Naive thymus-derived CD8-positive, alpha-beta T cell (primary cell): ENCODE measurements at places on chromosomes 3 and 15.

GRCh38 chr3:141279077-141279967 lies 47.7 kb downstream of the PXYLP1 start:
- DNase-seq = no peak

DNA sequence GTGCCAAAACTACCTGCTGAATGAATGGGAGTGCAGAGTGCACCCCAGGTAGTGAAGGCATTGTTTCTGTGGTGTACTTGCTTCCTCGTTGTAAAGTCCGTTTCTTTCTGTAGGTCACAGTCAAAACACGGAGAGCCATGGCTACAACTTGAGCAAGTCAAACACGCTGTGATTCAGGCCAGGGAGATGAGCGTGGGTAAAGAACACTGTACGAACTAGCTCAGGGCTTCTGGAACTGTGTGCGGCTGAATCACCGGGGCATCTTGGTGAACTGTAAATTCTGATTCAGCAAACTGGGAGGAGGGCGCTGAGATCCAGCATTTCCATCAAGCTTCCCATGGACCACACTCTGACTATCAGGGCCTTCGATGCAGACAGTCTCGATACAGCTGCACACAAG lies 5.0 kb upstream of the TNK2 start:
- DNase-seq = no peak

DNA sequence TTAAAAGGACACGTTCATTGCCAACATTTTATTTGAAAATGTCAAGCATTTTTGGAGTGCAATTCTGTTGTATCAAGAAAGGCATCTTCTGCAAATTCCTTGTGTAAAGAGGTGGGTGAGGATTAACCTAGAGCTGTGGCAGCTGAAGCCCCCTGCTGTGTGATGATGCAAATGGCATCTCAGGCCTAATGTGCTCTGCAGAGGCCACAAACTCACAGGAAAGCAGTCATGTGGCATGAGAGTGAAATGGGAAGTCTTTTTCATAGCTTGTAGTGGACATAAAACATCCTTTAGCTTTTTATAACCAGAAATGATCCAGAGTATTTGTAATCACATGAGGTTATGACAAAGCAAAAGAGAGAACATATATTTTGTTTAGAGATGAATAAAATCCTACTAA lies 6.4 kb downstream of the CADM2 start:
- DNase-seq = no peak

DNA sequence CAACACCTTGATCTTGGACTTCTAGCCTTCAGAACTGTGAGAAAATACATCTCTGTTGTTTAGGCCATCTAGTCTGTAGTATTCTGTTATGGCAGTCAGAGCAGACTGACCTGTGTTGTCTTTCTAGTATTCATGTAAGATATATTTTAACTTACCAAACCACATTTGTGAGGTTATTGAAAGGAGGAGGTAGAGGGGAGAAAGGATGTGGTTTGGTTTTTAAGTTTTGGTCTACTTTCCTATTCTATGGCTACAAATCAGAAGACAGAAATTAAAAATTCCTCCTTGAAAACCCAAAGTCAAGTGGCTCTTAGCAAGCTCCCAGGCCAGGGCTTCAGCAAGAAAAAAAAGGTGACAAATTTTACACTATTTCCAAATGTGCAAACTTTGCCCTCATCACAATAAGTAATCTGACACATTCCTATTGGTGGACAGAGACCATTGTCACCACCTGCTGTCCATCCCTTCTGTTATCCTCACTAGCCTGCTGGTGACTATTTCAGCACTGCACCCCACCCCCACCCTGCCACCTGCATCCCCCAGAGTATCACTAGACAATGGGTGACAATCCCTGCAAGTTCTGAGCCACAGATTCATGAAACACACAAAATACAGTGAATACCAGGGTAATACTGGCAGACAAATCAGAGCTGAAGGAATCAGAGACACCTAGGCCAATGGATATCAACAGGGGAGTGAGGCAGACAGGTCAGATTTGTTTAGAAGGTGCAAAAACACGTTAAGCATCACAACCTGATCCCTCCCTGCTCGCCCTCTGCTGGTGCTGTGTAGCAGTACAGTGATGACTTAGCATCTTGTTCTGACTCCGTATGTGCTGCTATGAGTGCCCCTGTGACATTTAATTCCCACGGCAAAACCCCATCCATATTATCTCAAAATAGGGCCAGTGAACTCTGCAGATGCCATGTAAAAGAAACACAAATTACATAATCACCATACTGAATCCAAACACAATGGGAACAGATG lies 79.0 kb upstream of the DCLK3 start:
- DNase-seq = no peak

DNA sequence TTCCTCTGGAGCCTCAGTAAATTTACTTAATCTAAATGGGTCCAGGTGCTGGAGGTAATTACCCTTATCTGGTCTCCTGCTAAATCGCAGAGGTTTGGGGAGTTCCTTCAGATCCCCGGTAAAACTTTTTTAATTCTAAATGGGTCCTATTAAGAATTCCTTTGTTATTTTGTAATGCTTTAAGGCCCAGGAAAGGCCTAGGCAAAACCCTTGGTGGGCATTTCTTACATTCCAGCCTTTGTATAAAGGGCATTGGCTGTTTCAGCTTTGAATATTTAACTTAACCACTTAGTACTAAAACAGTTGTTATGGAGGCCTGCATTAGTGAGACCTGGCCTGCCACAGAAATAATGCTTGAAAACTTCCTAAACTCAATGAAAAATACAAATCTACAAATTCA lies 14.9 kb upstream of the ZNF662 start:
- DNase-seq = no peak
